Breast epithelium (tissue), 4 donors: ENCODE measurements at places on chromosomes 5 and 9. TPM values are rescaled to one million over a fixed set of nuclear protein-coding genes. Genes with fewer than 3 reads are reported as not detected.

DNA sequence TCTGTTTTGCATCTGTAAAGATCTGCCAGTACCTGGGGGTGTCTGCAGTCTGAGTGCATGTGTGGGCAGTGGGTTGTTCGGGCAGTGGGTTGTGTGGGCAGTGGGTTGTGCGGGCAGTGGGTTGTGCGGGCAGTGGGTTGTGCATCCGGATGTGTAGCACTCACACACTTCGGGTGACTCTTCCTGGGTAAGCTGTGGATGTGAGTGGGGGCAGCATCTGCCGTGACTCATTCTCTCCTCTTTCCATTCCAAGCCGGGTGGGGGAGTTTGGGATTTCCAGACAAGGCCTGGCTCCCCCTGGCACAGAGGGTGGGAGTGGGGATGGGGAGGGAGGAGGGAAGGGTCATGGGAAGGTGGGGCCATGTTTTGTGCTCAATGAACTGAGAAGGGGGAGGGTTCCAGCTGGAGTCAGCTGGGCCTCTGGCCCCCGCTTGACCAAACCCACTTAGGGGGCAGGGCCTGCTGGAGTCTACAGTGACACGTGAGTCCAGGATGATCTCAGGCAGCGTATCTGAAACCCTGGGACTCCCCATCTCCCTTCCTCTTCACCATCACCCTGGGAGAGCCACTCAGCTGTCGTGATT lies 8.3 kb downstream of the CRB2 start:
- DNase-seq: no peak

SLC4A9 gene
- total RNA-seq: not detected

DNA sequence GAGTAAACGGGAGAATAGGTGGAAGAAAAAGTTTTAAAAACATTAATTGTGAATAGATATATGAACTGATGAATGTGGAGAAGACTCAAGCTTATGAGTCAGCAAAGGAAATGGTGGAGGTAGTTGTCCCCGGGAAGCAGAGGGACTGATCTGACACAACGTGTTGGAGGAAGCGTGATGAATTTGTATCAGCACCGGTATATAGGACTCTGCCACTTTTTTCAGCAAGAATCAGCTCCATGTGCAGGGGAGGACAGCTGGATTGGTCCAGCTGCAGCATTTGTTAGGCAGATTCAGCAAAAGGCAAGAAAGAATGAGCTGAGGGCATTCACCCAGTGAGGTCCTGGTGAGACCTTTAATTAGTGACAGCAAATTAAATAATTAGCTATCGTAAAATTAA lies 276.0 kb downstream of the TENT4A start:
- DNase-seq: no peak

BARHL1 gene
- not detected for total RNA-seq

DNA sequence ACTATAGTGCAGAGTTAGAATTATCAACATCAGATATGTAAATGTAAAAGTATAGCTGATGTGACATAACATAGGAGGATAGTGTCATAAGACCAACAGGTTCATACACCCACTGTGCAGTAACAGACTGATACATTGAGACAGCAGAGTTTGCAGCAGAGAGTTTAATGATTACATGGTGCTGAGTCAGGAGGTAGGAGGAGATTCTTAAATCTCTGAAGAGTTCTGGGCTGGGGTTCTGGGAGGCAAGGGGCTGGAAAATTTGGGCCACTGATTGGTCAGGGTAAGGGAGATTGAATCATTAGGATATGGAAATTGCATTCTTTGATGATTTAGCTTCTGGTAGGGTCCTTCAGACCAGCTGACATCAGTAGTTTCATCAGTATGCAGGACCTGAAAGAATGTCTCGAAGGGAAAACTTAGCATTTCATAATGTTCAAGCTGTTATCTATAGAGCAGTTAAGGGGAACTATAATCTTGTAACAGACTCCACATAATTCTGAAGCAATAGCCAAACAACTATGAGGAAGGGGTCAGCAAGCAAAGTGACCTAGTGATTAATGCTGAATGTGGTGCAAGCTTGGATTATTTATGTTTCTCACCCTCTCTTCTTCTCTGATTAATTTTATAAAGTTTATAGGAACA lies 35.6 kb downstream of the CCL28 start:
- DNase-seq: no peak

SHC3 gene
- total RNA-seq: 1.0 TPM

DNA sequence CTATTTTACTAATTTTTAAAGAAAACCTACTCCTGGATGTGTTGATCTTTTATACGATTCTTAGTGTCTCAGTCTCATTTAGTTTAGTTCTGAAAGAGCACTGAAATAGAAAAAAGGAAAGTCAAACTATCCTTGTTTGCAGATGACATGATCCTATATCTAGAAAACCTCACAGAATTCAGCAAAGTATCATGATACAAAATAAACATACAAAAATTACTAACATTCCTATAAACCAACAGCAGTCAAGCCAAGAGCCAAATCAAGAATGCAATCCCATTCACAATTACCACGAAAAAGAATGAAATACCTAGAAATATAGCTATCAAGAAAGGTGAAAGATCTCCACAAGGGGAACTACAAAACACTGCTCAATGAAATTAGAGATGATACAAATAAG lies 225.8 kb upstream of the CDH18 start:
- DNase-seq: no peak

GRCh38 chr9:129458663-129459546 lies 162.0 kb downstream of the C9orf50 start:
- DNase-seq: no peak
